ENCODE measurements at places on chromosomes 12 and 14.

- no peak for DNase-seq
These were observed 4.6 kb downstream of the ANO6 start for GRCh38 chr12:45220363-45220931.

- no peak for DNase-seq
These were observed 214.7 kb upstream of the RTL1 start for GRCh38 chr14:101118233-101118632.

DNA sequence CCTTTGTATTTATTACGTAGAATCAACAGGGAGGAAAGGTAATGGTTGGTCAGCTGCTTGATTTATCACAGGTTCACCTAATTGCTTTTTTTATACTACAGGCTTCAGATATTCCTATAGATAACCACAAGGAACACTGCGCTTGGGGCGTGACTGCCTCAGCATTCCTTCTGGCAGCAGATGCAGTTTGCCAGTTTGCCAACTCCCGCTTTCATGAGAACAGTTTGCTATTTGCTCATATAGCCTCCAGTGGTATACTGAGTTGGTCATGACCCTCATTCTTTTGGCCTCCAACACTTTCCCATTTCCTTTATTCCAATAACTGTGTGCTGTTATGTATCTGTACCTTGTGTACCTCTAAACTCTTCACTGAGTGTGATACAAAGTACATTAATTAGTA lies 38.6 kb upstream of the ACSM4 start:
- no peak for DNase-seq

DNA sequence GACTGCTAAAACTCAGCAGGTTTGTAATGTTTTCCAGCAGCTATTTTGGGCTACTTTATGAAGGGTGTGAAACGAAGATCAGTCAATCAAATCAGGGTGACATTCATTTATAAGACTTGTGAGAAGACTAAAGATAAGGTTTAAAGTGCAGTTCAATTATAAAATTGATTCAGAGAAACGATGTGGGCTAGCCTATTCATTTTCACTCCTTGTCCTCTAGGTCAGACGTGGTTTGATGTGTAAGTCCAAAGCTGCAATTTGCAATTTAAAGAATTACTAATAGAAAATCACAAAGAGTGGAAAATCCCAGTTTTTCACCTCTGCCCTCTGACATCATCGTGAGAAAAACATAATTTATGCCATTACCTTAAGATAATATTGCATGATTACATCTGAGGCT lies 243.5 kb upstream of the NOVA1 start:
- DNase-seq, result no peak

- DNase-seq, result no peak
These were observed 95.8 kb downstream of the SLC15A4 start for GRCh38 chr12:128727999-128728398.

- no peak for DNase-seq
These were observed 456.7 kb upstream of the SEL1L start for GRCh38 chr14:81990312-81990761.

- DNase-seq, result no peak
These were observed 302.1 kb downstream of the RPAP3 start for GRCh38 chr12:47403681-47404080.

DNA sequence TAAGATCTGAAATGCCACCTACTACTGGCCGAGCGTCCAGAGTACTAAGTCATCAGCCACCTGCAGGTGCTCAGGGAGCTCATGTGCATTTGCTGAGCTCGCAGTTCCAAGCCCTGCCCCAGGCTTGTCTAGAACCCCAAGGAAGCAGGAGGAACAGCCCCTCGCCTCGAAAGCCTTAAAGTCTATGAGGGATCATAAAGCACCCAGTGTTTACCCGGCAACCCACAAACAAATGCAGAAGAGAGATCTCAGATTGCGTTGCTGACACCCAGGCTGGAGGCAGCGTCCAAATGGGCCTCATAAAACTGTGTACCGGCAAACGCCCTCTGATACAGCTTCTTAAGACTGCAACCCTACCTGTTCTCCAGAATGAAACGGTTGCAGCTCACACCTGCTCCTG lies 6.8 kb downstream of the KDM2B start:
- DNase-seq, result no peak

DNA sequence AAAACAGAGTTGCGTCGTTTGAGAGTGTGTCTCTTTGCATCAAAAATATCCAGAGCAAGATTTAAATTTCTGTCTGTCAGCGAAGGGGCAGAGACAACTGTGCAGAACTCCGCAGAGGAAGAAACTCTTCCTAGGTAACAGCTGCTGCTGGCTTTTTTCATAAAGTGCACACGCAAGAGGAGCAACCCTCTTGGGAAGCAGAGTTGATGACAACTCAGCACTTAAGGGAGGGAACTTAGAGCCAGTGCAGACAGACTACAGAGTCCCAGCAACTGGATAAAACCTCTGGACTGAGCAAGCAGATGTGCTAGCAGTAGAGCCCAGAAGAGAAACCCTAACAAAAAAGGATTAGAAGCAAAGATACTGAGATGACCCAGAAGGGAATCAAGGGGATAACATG lies 337.1 kb downstream of the PCNX1 start:
- DNase-seq, result no peak

DNA sequence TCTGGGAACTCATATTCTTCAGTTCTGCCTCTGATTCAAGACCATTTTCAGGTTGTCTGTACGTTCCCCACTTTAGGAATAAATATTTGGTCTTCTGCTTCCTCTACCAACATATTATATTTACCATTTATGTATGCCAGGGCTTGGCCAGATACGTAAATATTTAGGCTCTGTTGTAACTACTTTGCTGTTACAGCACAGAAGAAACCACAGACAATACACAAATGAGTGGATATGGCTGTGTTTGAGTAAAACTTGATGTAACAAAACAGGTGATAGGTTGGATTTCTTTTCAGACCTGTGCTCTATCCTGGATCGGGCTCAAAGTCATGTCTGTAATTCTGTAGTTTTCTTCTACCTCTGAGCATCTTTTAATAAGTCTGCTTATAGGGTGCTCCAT lies 37.5 kb downstream of the RAP1B start:
- no peak for DNase-seq

DNA sequence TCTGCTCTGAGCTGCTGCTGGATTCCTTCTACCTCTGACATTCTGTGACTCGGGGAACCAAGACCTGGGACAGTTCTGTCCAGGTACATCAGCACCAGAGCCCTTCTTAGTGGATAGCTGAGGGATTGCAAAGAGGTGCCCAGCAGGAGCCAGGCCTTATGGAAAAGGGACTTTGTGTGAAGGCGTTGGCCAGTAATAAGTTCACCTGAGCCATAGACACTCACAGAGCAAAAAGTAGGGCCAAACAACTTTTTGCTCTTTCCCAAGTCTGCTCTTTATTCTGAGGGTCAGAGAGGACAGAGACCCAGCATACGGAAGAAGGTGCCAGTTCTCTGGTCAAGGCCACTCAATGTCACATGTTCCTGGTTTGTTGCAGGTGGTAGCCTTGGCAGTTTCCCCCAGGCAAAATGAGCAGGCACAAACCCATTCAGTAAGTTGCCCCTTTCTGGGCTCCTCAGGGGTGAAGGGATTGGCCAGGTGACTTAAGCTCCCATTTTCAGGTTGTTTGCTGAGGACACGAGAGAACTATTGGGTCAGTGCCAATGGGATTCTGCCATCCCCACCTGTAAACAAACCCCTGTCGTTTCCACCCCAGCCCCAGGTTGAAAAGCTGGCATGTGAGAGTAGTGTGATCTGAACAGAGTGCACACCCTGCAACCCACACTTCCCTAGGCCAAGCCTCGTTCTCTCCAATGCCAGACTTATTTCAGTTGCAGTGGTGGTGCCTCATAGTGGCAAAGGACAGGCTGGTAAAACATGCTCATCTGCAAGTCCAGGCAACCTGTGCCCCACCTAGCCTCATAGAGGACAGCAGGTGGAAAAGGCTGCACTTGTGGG lies 150.3 kb downstream of the SMOC1 start:
- no peak for DNase-seq

DNA sequence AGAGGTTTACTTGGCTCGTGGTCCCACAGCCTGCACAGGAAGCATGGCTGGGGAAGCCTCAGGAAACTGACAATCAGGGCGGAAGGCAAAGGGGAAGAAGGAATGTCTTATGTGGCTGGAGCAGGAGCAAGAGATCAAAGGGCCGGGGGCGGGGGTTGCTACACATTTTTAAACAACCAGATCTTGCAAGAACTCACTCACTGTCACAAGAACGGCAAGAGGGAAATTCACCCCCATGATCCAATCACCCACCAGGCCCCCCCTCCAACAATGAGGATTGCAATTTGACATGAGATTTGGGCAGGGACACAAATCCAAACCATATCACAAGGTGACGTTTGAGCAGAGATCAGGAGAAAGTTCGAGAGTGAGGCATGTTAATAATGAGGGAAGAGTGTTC lies 163.7 kb upstream of the RPH3A start:
- DNase-seq, result no peak

GRCh38 chr12:51403681-51404136 lies 12.5 kb upstream of the GALNT6 start:
- no peak for DNase-seq

- DNase-seq, result no peak
These were observed at the start of gene RERGL for GRCh38 chr12:18090093-18090492. Gene RERGL (minus strand): TSS chr12:18090193. CDS start chr12:18090140, 53 bp downstream.

- no peak for DNase-seq
These were observed 419 bp upstream of the ATXN7L3B start for GRCh38 chr12:74537126-74537706.

GRCh38 chr12:42607584-42608058 lies 18.1 kb upstream of the PRICKLE1 start:
- DNase-seq, result no peak

GRCh38 chr12:108468196-108468968 lies 46.7 kb upstream of the FICD start:
- no peak for DNase-seq

DNA sequence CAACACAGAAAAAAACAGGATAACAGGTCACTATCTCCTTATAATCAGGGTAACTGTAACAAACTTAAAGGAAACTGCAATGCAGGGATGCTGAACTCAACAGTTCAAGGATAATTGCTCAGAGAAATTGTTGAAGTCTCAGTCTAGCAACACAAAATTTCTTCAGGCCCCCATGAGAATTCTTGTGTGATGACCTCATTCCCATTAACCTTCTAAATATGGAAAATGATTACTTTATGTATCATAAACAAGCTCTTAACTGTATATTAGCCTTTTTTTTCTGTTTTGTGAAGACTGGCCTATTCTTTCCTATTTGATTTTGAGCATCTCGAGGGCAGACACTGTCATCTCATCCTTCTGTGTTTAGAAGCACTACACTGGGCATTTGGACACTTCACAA lies 47.1 kb downstream of the IGF1 start:
- DNase-seq, result no peak

DNA sequence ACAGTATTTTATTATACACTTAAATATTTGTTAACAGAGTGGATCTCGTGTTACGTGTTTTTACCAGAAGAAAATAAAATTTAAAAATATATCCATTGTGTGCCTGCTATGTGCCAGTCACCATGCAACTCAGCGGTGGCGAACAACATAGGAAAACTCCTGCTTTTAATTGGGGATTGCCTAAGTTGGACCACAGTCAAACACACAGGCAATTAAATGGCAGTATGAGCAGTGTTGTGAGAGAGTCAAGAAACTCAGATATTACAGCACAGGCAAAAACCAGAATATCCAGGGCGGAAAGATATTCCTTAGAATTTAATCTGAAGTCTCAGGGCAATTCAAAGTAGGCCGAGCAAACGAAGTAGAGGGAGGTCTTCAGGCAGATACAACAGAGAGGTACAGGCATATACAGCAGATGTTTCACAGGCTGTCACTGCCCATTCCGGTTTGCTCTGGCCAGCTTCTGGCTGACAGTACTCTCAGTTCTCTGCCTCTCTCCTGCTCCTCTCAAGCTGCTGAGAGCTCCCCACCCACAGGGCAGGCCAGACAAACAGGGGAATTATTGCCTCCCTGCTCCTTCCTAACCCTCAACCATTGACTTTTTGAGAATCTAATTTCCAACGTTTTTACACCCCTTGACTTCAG lies 540.2 kb upstream of the TMEM132C start:
- no peak for DNase-seq

DNA sequence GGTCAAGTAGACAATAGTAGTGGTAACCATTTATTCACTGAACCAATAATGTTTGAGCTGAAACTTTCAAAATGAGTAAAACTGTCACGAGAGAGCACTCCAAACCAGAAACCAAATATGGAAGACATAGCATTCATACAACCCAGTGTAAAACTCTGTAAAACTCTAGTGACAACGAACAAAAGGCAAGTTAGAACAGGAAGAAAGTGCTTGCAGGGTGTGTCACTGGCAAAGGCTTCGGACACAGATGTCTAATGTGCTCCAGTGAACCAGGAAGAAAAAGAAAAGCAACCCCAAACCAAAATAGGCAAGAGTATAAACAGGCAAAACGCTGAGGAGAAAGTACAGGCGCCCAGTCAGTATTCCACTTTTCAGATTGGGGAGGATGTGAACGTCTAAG lies 79.3 kb upstream of the FZD10 start:
- DNase-seq, result no peak

DNA sequence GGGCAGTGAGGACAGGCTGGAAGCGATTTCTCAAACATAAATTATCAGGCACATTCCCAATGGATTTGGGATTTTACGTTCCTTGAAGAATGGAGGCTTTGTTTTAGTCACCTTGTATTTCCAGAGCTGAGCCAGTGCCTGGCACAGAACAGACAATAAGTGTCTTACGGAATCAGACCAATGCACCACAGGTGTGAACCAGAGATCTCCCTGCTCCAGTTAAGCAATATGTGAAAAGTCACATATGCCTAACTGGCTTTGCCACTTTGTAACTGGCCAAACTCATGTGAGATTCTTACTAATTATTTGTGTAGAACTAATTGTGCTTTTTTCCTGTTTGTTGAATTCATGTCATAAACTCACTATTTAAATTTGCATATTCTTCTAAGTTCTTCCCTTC lies 130.4 kb downstream of the KCNH5 start:
- no peak for DNase-seq

GRCh38 chr12:47803191-47803875 lies 16.4 kb downstream of the HDAC7 start:
- DNase-seq, result no peak

DNA sequence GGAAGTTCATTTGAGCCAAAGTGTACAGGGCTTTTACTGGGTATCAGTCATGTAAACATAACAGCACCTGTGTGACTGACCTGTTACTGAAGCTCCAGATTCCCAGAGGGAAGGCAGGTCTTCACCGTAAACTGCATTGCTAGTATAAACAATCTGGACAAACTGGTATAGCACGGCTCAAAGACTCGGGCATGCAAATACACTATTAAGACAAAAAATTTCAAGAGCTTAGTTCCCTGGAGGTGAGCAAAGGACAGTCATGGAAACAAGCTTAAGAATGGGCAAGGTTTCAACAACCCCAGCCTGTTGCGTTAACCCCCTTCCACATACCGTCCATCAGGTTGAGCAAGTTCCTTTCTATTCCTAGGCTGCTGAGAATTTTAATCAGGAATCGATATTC lies 9.4 kb downstream of the PARP11 start:
- no peak for DNase-seq

DNA sequence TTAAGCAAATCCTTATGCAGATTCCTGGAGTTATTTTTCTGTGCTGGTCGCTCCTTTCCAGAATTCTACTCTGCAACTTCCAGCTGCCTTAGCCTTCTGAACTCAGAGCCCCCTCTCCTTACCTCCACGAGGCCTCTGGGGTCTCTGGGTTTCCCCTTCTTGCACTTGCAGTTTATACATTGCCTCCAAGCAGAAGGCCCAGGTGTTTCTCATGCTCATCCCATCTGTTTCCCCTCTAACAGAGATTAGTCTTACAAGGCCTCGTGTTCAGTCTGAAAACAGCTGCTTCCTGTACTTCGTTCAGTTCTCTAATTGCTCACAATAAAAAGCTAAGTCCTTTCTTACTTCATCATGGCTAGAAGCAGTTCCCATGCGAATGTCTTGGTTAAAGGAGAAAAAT lies 134.4 kb upstream of the FGD4 start:
- no peak for DNase-seq

GRCh38 chr12:124389138-124389724 lies 94.3 kb downstream of the RFLNA start:
- DNase-seq, result no peak

All from cortex of kidney (tissue), 1 donor.